ENCODE measurements at places on chromosomes 11 and 22.

GRCh38 chr22:29190051-29190450 is 15.6 kb upstream of the EMID1 start:
- no peak for DNase-seq

- peak; percentile 13 for DNase-seq
These were observed 76.1 kb downstream of the SOX6 start for GRCh38 chr11:16280256-16280682.

DNA sequence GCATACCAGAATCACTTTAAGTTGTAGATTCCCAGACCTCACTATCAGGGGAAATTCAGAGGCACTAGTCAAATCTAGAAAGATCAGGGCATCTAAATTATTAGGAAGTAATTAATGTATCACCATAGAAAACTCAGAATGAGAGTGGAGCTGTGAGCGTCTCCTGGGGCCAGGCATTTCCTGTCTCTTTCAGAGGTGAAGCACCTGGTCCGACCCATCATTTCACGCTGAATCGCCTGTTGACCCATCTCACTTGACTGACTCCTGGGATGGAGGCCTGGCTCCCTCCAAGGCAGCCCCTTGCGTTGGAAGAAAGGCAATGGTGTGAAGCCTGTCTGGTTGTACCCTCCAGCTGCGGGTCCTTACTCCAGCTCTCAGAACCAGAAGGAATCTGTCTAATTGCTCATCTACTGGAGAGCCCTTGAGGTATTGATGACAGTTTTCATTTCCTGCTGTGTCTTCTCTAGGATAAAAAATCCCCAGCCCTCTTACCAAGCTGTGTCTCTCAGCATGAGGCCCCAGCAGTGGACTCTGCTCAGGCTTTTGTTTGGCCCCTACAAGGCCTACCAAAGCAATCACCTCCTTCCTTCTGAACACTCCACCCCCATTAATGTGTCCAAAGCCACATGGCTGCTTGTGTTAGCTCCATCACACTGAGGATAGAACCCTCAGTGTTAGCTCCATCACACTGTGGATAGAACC is 93.2 kb upstream of the SYT13 start:
- no peak for DNase-seq

GRCh38 chr11:37504921-37505320 is 906.9 kb upstream of the RAG2 start:
- no peak for DNase-seq

Measured in activated naive CD8-positive, alpha-beta T cell treated with anti-CD3 and anti-CD28 coated beads for 36 hours (primary cell).